Umbilical cord (tissue), 2 donors: ENCODE measurements at places on chromosomes 2 and 18. TPM values are rescaled to one million over a fixed set of nuclear protein-coding genes. Genes with fewer than 3 reads are reported as not detected.

DNA sequence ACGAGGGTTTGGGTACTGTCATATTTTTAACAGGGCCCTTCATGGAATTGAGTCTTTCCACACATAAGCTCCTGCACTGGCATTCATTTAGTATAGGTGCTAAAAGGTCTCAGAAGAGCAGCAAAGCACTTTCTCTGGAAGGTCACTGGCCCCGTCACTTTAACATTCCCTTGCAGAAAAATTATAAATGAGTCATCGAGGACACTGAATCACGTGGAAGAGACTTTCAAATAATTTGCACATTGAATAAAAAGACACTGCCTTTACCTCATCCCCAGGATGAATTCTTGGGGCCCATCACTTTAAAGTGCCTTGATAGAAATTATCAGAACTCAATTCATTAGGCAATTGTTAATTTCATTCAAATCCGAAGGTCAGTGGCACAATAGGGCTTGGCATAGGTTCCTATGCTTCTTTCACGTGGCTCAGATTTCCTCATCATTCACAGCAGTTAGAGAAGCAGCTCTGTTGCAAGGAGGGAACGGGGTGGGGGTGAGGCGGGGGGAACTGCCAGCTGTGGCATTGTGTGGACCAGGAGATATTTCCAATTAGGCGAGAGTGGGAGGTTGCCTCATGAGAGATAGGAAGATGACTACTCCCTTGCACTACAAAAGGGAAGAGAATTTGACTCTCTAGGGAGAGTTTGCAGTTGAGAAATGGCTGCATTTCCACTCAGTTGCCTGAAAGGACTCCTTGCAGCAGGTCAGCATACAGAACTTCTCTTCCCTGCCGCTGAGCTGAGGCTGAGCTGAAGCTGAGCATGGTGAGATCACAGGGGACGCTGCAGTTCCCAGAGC is 86.3 kb upstream of the NPAS2 start:
- DNase-seq, result no peak

DNA sequence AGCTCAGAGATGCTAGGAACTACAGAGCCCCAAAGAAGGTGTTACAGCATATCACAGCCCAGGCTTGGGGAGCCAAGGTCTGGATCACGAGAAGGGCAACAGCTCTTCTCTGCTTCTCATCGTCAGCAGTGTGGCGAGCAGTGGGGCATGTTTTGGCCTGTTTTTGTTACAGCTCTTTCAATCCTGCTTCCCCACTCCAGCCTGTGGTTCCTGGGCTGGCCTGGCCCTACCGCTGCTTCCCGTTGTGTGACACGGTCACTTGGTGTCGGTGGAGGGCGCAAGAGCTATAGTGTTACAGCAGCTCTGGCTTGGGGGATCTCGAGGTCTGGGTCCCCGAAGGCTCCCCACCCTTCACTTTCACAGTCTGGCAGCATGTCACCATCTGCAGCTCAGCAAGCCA is 870.2 kb downstream of the CBLN2 start:
- no peak for DNase-seq

DNA sequence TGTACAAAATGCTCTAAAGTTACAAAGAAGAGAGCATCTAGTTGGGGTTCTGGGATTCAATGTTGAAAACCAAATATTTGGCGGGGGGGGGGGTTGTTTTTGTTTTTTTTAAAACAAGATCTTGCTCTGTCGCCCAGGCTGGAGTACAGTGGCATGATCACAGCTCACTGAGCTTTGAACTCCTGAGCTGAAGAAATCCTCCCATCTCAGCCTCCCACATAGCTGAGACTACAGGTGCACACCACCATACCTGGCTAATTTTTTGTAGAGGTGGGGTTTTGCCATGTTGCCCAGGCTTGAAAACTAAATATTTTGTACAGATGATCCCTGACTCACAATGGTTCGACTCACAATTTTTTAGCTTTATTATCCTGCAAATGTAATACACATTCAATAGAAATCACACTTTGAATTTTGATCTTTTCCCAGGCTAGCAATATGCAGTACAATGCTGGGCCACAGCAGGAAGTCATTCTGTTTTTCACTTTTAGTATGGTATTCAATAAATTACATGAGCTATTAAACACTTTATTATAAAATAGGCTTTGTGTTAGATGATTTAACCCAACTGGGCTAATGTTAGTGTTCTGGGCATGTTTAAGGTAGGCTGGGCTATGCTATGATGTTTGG is 7.6 kb downstream of the BARD1 start:
- no peak for DNase-seq

GRCh38 chr2:60558536-60558935 is 5.1 kb upstream of the BCL11A start:
- no peak for DNase-seq

DNA sequence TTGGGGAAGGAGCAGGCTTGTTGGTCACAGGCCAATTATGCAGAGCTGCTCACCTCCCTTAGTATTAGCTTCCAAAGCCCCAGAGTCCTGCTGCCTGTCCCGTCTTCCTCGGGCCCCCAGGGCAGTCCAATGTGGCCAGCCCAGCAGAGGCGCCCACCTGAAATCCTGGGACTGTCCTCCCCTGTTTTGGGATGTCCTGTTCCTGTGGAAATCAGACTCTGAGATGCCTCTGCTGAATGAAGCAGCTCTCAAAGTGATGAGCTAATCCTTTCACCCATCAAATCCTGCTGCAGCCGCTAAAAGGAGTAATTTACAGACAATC is 105.3 kb downstream of the CABLES1 start:
- no peak for DNase-seq

GRCh38 chr2:223587301-223587700 is 14.9 kb downstream of the SCG2 start:
- no peak for DNase-seq

DNA sequence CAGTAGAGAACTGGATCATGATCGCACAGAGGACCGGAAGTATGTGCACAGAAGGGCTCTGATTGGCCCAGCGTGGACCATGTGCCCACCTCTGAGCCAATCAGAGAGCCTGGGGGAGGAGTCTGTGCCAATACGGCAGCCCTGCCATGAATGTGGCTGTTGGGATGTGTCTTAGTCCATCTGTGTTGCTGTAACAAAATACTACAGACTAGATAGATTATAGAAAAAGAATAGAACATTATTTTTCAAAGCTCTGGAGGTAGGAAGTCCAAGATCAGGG is 132.0 kb downstream of the NDUFA10 start:
- no peak for DNase-seq

GRCh38 chr2:120446236-120447126 is 100.5 kb downstream of the INHBB start:
- no peak for DNase-seq

GRCh38 chr2:14944562-14945346 is 312.2 kb downstream of the LRATD1 start:
- DNase-seq, result no peak

DNA sequence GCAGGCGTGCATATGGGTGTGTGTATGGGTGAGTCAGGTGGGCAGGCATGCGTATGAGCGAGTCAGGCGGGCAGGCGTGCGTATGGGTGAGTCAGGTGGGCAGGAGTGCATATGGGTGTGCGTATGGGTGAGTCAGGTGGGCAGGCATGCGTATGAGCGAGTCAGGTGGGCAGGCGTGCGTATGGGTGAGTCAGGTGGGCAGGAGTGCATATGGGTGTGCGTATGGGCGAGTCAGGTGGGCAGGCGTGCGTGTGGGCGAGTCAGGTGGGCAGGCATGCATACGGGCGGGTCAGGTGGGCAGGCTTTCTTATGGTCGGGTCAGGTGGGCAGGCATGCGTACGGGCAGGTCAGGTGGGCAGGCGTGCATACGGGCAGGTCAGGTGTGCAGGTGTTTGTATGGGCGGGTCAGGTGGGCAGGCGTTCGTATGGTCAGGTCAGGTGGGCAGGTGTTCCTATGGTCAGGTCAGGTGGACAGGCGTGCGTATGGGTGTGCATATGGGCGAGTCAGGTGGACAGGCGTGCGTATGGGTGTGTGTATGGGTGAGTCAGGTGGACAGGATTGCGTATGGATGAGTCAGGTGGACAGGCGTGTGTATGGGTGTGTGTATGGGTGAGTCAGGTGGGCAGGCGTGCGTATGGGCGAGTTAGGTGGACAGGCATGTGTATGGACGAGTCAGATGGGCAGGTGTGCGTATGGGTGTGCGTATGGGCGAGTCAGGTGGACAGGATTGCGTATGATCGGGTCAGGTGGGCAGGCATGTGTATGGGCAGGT is 28.7 kb upstream of the KLF11 start:
- no peak for DNase-seq

DNA sequence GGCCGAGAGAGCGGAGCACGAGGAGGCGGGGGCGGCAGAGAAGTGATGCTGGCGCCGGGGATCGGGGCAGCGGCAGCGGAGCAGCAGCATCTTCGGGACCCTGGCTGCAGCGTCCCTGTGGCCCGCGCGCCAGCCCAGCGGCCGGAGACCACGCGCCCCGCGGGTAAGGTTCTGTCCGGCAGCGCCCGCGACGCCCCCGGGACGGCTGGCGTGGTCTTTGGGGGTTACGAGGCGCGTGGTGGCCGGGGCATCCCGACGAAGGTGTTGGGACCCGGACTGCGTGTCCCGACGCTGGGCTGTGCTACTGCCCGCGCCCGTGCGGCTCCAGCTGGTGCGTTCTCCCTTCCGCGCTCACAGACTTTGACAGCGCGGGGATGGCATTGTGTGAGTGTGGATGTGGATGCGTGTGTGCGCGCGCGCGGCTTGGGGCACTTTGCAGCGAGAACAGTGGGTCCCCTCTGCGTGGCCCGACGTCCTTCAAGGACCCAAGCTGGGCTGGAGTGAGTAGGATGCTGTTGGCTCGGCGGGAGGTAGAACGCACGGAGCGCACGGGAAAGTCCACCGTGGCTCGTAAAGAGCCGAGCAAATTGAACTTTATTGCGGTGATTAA is 405.0 kb downstream of the XIRP2 start:
- DNase-seq, result peak; percentile 16

DNA sequence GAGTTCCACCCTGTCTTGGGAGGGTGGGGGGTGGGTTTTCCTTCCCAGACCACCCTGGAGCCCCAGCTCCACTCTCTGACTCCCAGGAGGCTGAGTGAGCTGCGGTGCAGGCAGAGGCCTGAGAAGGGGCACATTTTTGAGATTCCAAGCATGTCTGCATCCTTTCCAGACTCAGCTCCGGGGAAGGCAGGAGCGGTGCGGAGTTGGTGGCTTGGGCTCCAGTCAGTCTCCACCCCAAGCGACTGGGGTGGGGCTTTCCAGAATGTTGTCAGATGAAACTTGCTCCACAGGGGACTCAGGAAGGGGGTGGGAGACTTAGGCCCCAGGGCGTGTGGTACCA is 44.2 kb upstream of the HS6ST1 start:
- peak; percentile 93 for DNase-seq

The TMEM247 gene
- not detected for total RNA-seq

DNA sequence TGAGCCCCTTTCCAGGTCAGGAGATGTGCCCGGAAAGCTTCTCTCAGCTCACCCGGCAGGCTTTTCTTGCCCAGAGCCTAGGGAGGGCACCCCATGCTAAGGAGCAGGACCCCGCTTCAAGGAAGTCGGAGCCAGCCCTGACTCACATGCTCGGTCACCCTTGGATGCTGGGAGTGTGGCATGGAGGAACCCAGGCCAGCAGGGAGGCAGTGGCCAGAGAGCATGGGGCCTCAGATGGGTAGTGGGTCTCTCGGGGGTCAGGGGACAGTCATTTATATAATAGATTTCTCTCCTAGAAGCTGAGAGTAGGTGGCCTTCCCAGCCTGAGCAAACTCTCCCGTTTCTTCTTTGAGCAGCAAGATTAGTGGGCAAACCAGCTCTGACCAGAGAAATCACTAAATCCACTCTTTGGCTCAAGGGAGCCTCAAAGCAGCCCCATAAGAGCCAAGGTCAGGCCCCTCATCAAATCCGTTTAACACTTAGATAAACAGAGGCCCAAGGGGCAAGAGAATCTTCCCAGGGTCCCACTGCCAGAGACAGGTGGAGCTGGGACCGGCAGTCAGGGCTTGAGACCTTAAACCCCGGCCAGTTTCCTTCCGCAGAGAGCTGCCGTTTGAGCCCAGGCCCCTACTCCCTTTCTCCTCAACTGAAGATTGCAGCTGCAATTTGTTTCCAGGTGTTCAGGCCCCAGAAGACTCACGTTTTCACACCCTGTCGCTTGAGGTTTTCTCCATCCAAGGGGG is 113.1 kb downstream of the CYP26B1 start:
- no peak for DNase-seq
